ENCODE measurements at places on chromosomes 1 and 21.

- ATAC-seq = no peak
Observed at GRCh38 chr1:180157576-180158057, 2.9 kb downstream of the QSOX1 start.

- no peak for ATAC-seq
Observed at GRCh38 chr1:61115436-61115835, 33.1 kb downstream of the NFIA start.

GRCh38 chr21:46116189-46116775 is 18.4 kb downstream of the COL6A2 start:
- no peak for ATAC-seq

DNA sequence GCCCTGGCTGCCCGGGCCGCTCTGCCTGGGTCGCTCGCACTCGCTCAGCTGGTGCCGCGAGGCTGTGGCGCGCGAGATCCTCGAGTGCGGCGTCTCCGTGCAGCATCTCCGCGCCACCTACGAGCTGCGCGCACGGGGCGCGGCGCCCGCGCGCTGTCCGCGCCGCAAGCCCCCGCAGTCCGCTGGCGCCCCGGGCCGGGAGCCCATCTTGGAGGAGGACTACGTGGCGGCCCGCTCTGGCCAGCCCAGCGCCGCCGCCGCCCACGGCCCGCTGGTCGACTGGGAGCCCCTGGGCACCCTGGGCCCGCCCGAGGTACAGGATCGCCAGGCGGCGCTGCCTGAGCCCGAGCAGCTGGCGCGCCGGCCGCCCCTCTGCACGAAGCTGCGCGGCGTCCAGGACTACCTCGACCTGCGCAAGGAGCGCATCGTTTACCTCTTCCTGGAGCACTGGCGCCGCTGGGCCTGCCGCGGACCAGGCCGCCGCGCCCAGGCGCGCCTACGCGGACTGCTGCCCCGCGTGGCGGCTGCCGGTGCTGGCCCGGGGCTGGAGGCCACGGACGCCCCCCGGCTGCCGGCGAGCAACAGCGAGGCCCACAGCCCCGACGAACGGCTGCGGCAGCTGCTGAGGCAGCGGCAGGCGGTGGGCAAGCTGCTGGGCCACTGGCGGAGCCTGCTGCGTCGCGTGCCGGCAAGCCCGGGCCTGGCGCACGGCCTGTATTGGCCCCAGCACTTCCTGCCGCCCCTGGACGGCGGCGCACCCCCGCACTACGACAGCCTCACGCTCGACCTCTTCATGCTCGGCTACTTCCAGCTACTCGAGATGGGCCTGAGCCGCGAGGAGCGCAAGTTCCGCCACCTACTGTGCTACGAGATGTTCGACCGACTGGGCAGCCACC is 10.9 kb downstream of the TNFRSF25 start:
- ATAC-seq = peak; percentile 9

DNA sequence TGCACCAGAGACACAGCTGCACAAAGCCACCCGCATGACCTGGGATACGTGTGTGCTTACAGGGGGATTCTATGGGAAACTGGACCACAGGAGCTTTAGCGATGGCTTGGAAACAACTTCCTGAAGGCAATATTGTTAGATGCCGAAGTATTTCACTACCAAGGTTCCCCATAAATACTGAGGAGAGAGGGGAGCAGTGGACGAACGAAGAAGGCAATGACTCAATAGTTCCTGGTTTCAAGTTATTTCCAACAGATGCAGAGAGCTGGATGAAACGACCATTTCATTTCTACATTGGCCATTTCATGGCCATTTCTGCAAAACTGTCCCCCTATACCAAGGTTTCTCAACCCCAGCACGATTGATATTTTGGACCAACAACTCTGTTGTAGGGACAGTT is 61.3 kb downstream of the CD34 start:
- no peak for ATAC-seq

DNA sequence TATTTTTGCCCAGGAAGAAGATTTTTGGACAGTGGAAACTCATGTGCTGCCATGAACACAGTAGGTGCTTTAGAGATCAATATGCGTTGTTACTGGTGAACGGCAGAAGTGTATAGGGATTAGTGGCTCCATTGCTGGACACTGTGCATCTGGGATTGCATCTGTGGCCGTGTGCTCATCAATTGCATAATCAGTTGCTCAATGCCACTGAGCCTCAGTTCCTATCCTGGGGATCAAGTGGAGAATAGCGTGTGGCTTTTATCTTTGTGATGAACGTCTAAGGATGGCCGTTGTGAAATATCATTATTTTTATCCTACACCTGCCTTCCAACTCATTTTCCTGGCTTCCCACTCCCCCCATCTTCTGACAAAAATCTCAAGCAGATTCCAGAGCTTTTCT is 5.4 kb downstream of the TNN start:
- ATAC-seq = peak; percentile 25

- ATAC-seq = no peak
Observed at GRCh38 chr1:76268341-76268740, 193.8 kb downstream of the ST6GALNAC3 start.

GRCh38 chr1:71311376-71311775 is 230.5 kb upstream of the ZRANB2 start:
- ATAC-seq = no peak

DNA sequence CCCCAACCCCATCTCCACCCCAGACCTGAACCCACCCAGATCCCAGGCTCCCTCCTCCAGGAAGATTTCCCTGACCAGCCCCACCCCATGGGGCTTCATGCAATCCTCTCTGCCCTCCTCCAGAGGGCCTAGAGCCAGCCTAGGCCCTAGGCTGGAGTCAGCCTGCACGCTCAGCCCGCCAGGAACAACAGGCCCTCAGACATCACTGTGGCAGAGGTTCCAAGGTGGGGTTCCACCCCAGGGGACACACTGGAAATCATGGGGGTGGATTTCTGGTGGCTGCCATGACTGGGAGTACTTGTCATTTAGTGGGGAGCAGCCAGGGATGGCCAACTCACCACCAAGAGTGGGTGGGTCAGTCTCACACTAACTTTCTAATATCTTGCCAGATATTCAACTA is 122.0 kb downstream of the GLIS1 start:
- peak; percentile 48 for ATAC-seq

- ATAC-seq = no peak
Observed at GRCh38 chr1:73701826-73702225, 496.1 kb downstream of the LRRIQ3 start.

GRCh38 chr1:169119405-169119804 is 12.9 kb downstream of the ATP1B1 start:
- no peak for ATAC-seq

DNA sequence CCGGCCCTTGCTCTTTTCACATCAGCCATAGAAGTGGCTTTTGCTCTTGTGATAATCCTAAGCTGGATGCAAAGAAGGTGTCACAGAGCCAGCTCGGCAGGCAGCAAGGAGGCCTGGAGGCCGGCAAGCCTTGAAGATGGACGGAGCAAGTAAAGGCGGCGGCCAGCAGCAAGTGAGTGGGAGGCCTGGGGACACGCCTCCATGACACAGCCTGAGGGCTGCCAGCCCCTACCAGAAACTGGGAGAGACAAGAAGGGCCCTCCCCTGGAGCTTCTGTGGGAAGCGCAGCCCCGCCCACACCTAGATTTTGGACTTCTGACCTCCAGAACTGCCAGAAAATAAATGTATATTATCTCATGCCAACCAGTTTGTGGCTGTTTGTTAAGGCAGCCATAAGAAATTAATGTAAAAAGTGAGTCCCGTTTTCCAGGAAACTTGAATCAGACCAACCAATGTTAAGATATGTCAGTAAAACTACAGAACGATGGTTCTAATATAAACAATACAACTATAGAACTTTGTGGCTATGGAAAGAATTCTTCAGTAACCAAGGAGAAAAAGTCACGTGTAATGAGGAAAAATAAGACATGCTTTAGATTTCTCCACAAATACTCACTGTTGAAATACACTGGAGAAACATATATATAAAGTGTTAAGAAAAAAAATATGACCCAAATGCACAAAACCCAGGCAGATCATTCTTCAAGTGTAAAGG is 49.9 kb downstream of the BACE2 start:
- peak; percentile 59 for ATAC-seq
